ENCODE measurements at places on chromosomes 16 and 17.

GRCh38 chr17:40452216-40452787 lies 9.1 kb downstream of the IGFBP4 start:
- peak; percentile 30 for DNase-seq

DNA sequence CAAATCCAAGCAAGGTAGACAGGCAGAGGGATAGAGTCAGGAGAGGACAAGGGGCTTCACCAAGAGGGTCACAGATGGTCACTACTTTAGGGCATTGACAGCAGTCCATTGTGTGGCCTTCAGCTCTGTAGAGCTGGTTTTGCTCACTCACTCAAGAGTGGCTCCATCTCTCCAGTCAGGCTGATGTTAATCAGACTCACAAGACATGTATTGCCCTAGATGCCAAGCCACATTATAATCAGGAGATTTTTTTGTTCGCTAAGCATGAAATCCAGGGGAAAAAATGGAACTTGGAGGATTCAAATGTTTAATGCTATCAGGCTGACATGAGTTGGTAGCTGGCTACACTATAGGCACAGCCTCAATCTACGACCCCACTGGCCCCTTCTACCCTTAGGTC lies 32.5 kb downstream of the CD300LF start:
- no peak for DNase-seq

DNA sequence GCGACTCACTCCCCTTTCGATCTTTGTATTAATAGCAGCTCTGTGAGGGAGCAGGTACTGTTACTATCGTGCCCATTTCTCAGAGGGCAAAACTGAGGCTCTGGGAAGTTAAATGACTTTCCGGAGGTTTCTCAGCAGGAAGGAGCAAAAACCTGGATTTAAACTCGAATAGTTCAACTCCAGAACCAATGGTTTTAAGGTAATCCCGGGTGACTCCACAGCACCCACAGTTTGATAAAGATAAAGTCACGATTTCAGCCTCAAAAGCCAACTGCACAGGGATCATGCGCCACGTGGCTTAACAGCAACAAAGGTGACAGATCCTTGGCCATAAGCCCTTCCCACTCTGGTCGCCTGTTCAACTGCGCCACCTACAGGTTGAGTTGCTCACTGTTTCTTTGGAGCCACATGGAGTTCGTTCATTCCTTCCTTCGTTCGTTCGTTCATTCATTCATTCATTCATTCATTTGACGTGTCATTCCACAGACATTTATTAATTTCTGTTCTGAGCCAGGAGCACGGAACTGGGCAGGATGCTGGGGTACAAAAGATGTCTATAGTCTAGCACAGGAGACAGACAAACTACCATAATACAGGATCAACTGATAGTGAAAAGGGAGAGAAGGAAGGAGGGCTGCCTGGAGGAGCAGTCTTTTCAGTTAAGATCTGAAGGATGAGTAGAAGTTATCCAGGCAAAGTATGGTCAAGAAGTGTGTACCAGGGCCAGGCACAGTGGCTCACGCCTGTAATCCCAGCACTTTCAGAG lies 134.8 kb downstream of the HS3ST2 start:
- DNase-seq = peak; percentile 62

GRCh38 chr16:10827691-10828341 lies 9.2 kb upstream of the TVP23A start:
- no peak for DNase-seq

GRCh38 chr17:76569607-76570279 lies 15.9 kb downstream of the ST6GALNAC2 start:
- no peak for DNase-seq

GRCh38 chr16:20879175-20880040 lies 20.8 kb downstream of the DCUN1D3 start:
- no peak for DNase-seq

DNA sequence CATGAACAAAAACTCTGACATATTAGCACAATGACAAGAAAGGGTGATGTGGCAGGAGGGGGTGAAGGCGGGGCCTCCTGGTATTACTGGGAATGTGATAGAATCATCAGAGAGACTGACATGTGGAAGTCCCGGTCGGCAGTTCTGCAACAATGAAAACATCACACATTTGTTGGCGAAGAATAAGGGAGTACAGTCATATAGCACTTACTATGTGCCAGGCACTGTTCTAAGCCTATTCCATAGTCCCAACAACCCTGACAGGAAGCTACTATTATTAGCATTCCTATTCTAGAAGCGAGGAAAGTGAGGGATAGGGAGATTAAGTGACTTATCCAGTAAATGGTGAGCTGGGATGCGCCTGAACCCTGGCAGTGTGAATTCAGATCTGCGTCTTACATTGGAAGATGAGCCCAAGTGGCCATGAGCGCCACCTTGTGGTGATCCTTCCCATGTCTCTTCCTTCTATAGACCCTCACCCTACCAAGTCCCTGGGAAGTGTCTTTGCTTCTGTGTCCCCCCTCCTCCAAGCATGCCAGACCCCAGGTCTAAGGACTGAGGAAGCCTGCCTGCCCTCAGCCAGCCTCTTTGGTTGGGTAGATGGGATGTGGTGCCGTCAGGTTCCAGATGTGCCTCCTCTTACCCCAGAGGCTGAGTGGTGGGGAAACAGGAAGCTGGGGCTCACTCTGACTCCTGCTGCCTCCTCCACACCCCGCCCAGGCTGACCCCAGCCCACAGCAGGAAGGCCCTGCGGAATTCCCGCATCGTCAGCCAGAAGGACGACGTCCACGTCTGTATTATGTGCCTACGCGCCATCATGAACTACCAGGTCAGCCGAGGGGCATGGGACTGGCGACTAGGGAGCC lies 14.0 kb downstream of the FMNL1 start:
- peak; percentile 84 for DNase-seq

GRCh38 chr16:49355933-49356665 lies 17.5 kb upstream of the C16orf78 start:
- DNase-seq = no peak

GRCh38 chr17:76840443-76840767 lies 27.8 kb upstream of the MGAT5B start:
- no peak for DNase-seq

GRCh38 chr16:1642148-1642547 lies 30.0 kb downstream of the CRAMP1 start:
- DNase-seq = no peak

- no peak for DNase-seq
These were observed 44.3 kb downstream of the ELAC2 start for GRCh38 chr17:12973496-12974004.

GRCh38 chr17:74631468-74632450 lies 8.2 kb upstream of the CD300E start:
- DNase-seq = no peak

DNA sequence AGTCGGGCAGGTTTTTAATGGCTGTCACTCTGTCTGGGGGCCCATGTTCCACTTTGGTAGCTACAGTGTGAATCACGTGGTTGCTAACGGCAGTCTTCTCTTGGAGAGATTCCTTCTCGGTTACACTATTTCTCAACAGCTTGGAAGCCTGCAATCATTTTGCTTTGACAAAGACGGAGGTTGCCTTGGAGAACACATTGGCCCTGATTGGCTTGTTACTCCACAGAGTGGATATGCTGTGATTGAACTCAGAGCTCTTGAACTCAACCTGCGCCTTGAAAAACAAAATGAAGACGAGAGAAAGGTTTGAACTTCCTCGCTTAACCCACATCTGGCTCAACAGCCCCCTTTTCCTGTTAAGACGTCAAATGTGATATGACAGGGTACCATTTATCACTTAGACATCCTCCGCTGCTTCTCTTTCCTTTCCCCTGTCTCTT lies 218.9 kb downstream of the MAF start:
- no peak for DNase-seq

GRCh38 chr17:6455321-6455705 lies 11.1 kb downstream of the PIMREG start:
- DNase-seq = peak; percentile 29

- DNase-seq = no peak
These were observed 618.5 kb downstream of the KCNJ2 start for GRCh38 chr17:70787721-70788300.

DNA sequence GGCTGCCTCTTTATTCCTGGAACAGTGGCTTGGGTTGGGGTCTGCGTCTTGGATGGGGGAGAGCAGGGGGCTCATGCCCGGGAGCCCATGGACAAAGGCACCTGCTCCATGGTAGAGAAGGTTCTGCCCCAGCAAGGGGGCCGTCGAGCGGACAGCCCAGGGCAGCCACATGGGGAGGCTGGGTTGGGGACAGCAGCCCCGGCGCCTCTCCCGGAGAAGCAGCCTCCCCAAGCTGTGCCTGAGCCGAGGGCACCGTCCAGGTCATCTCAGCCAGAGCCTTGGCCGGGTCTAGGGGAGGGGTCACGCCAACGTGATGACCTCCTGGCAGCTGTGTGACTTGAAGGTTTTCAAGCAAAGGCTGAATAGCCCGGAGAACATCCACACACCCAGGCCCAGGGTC lies 32.9 kb upstream of the GNG13 start:
- no peak for DNase-seq

- no peak for DNase-seq
These were observed 562 bp downstream of the PPL start for GRCh38 chr16:4936181-4936990.

GRCh38 chr17:58183514-58183913 lies 9.0 kb upstream of the EPX start:
- DNase-seq = no peak

DNA sequence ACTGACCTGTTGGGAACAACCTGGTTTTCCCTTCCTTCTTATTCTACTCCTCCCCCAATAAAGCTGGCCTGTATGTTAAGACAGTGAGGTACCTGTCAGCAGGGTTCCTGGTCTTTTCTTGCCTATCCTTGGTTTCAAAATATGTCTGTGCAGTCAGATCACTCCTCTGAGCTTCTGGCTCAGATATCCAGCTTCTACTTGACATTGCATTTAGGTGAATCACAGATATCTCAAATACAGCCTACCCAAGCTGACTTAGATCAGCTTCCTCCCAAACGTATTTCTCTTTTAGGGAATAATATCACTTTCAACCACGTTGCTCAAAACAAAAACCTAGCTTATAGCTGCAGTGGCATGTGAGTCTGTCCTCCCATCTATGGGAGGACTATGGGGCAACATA lies 48.7 kb downstream of the TEX14 start:
- no peak for DNase-seq

DNA sequence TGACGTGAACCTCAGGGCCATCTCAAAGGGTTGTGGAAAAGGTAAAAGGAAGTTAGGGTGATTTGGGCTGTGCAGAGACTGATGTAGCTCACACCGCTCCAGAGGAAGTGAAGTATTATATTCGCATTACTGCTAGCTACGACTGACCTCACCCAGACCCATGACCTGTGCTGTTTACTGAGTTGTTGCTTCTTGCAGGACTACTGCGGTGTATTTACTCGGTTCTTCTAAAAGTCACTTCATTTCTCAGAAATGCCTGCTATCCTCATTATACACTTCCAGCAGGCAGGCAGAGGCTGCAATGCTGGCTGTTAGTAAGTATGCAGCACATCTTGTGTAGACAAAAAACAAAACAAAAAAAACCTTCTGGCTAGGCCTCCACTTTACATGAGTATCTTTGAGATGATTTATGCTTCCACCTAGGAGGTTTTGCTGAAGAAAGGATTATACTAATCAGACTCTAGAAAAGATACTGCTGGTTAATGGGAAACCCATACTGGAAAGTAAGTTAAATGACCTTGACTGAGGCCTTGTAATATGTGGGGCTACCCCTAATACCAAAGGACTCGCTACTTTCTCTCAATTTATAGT lies 76.0 kb downstream of the CREBBP start:
- DNase-seq = no peak

- DNase-seq = no peak
These were observed 99.4 kb downstream of the IRF8 start for GRCh38 chr16:85998171-85998867.

GRCh38 chr16:66599726-66600125 lies 4.8 kb upstream of the CMTM3 start:
- DNase-seq = no peak

GRCh38 chr17:17824119-17824782 lies 12.5 kb downstream of the SREBF1 start:
- DNase-seq = peak; percentile 62

GRCh38 chr16:10834130-10834529 lies 15.5 kb upstream of the TVP23A start:
- DNase-seq = no peak

GRCh38 chr16:10751291-10751697 lies 7.7 kb downstream of the NUBP1 start:
- DNase-seq = no peak

DNA sequence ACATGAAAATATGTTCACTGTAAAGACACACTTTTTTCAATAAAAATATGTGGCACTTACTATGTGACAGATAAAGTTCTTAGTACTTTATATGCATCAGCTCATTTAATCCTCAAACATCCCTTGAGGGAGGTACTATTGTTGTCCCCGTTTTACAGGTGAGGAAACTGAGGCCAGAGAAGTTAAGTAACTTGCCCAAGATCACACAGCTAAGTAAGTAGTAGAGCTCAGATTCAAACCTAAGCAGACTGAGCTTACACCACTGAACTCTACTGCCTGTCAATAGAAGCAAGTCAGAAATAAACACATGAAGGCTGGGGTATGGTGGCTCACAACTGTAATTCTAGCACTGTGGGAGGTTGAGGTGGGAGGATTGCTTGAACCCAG lies 13.9 kb downstream of the CDH3 start:
- no peak for DNase-seq

DNA sequence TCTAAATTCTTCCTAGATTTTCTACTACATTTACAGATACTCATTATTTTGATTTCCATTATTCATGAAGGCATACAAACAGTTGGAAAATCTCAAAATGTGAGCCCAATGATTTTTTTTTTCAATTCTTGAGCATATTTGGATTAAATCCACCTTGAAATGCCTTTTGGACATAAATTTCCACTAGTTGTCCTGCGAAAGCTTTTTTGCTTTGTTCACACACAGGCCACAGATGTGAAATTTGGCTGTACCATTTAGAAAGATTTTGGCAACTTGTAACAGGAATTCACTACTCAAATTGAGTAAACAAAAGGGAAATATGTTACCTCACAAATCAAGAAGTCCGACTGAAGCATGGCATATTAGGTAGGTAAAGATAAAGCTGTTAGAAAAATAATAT lies 1631.0 kb downstream of the CDH8 start:
- DNase-seq = no peak

DNA sequence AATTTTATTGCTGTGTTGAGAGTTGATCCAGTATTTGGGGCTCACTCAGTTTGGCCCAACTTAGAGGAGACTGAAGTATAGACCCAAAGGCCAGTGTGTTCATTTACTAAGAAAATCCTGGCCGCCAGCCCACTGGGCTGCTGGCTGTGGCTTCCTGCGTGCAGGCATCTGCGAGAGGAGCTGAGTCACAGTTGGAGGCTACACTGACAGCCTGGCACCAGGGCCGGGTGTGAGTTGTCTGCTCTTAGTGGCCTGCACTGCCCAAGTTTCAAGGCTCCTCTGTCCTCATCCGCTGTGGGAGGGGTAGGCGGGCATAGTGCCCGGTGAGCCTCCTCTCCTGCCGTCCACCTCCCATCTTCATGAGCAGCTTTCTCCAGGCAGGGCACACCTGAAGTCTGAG lies 54.2 kb downstream of the PLD6 start:
- peak; percentile 29 for DNase-seq

DNA sequence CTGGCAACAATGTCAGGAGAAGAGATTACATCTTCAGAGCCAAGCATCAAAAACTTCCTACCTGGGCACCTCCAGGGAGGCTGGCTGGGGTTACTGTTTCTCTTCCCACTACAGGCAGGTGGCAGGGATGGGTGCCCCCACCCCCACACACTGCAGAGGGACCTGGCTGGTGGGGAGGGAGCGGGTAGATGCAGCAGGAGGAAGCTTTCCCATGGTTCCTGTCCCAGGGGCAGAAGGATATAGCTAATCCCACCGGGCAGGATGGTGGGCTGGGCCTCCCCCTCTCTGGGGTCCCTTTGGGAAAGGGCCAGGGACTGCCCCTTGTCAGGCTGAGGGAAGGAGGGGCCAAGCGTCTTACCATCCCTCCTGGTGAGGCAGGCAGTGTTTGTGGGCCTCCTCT lies 16.7 kb upstream of the MTMR4 start:
- no peak for DNase-seq
